Brain (organoid and tissue), 16 donors: ENCODE measurements at places on chromosomes 12 and 14.

DNA sequence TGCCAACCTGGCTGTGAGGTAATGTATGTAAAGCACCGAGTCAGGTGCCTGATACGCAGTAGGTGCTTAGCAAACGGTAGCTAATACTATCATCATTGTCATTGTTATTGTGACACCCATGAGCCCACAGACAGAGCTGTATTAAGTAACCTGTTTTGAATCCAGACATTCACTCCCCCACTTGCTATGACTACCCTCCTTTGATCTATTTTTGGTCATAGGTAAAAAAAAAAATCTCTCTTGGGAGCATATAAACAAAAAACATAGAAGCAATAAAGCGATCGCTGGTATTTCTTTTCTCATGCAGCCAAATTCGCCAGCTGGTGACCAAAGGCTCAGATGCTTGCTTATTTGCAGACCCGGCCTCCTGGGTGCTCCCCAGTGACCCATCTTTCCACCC, 330.2 kb downstream of the DPF3 start:
- DNase-seq, result no peak

GRCh38 chr14:94483071-94483451, 7.1 kb upstream of the SERPINA9 start:
- no peak for DNase-seq

- DNase-seq, result no peak
Measured at GRCh38 chr14:53744857-53745256, 211.8 kb downstream of the BMP4 start.

DNA sequence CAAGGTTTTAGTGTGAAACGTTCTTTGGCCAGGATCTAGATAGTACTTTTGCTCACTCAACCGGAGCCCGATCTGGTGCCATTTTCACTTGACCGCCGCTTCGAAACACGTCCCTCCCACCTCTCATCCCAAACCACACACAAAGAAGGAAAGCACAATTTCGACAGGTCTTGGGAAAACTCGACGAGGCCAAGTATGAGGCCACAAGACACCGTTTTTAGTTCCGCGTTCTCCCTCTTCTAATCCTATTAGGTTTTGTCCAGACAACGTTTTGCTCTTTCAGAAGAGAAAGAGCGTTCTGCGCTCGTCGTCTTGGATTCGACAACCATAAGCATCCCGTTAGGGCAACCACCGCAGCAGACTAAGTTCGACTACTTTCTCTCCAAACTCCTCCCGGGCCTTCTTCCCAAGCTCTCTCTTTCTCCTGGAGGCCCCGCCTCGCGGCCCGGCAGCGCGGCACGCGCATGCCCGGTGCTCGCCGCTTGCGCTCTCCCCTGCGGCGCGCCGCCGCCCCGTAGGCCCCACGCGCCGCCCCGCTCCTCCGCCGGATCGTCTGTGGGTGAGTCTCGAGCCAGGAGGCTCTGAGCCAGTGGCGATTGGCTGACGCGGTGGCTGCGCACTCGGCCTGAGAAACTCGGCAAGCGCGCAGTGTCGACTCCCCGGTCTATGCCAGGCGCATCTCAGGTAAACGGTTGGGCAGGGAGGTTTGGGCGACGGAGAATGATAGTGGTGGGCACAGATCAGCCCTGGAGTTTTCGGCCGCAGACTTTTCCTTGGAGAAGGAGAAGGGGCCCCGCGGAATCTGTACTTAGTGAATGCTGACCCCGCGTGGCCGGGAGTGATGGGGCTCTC, at the start of gene MIPOL1:
MIPOL1 (plus strand) TSS at position 517 of the 852 bp plus-strand sequence. CDS start 49,952 bp downstream, outside the sequence.
- peak; percentile 93 for DNase-seq

- DNase-seq, result no peak
Measured at GRCh38 chr12:100493396-100494012, 19.8 kb downstream of the NR1H4 start.

DNA sequence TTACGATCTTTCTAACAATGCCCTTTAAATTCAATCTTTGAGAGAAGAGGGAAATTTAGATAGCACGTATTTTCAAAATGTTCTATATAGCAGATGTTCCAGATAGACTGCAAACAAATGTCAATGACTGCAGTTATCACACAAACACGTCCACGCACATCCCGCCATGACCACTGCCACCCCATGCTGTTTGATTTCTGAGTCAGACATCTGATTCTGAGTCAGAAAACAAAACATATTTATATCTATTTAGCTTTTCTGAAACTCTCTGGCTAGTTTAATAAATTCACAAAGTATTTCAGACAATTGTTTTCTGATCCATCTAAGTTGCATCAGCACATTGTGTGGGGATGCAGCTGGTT, 105.9 kb upstream of the BCAT1 start:
- no peak for DNase-seq

GRCh38 chr12:88775742-88776151, 195.5 kb upstream of the KITLG start:
- DNase-seq, result no peak

DNA sequence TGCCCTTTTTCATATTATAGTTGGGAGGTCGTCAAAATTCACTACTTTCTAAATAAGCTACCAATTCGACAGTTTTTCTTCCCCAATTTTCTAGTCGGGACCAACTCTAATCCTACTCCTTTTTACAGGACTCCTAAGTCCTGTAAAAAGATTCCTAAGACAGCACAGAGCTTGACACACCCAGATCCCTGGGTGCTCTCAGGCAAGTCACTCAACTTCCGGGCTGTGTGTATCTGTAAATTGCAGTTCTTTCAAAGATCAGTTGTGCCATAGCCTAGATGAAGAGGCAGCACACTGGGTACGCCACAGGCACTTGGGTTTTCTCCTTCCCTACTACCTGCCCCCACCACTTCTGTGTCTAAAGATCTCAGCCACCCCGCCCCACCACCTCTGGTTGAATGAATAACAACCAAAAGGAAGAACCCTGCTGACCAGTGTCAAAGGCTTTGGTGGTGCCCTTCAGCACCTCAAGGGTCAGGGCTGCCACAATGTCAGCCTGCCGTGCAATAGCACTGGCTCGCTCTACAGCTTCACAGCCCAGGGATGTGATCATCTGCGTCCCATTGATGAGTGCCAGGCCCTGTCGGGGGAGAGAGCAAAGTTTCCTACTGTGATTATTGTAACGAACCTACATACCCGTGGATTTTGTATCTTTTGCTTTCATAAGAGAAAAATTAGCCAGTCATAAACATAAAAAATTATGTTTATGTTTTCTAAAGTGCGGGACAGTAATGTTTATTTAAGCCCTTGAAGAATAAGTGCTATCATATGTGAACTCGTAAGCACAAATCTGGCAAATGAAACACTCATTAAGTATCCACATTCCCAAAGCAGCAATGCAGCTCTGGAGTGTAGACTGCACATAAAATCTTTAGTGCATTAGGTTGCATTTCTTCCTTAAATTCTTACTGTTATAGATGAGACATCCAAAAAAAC, 9.2 kb downstream of the HAL start:
- DNase-seq, result no peak

- no peak for DNase-seq
Measured at GRCh38 chr14:24184104-24184970, 4.3 kb downstream of the IPO4 start.

DNA sequence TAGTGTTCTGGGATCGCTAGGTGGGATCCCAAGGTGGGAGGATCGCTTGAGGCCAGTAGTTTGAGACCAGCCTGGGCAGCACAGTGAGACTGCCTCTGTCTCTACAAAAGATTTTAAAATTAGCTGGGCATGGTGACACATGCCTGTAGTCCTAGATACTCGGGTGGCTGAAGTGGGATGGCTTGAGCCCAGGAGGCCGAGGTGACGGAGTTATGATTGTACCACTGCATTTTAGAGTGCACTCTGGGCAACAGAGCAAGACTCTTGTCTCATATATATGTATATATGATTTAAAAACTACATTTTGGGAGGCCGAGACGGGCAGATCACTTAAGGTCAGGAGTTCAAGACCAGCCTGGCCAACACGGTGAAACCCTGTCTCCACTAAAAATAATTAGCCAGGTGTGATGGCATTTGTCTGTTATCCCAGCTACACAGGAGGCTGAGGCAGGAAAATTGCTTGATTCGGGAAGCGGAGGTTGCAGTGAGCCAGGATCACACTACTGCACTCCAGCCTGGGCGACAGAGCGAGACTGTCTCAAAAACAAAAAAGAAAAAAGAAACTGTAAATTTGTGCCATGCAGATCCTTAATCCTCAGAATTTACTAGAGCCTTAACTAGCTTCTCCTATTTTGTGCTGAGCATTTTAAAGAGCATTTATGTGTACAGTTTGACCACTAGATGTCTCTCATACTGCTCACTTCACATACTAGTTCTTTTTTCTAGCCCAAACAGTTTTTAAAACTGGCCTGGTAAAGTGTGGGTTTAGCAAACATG, 114.8 kb downstream of the MON2 start:
- peak; percentile 80 for DNase-seq

- DNase-seq, result peak; percentile 78
Measured at GRCh38 chr12:29843036-29843435, 59.3 kb upstream of the TMTC1 start.

- no peak for DNase-seq
Measured at GRCh38 chr12:61095111-61095510, 1165.1 kb upstream of the USP15 start.

GRCh38 chr12:22289250-22289649, 45.3 kb downstream of the ST8SIA1 start:
- no peak for DNase-seq

GRCh38 chr12:2335513-2335912, 282.7 kb downstream of the CACNA1C start:
- no peak for DNase-seq

DNA sequence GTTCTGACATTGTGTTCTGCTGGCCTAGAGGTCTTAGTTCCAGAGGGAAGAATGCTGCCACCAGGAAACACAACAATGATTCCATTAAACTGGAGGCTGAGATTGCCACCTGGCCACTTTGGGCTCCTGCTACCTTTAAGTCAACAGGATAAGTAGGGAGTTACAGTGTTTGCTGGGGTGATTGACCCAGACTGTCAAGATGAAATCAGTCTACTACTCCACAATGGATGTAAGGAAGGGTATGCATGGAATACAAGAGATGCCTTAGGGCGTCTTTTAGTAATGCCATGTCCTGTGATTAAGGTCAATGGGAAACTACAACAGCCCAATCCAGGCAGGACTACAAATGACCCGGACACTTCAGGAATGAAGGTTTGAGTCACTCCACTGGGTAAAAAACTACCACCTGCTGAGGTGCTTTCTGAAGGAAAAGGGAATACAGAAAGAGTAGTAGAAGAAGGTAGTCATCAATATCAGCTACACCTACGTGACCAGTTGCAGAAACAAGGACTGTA, 852.6 kb downstream of the LRFN5 start:
- DNase-seq, result no peak

DNA sequence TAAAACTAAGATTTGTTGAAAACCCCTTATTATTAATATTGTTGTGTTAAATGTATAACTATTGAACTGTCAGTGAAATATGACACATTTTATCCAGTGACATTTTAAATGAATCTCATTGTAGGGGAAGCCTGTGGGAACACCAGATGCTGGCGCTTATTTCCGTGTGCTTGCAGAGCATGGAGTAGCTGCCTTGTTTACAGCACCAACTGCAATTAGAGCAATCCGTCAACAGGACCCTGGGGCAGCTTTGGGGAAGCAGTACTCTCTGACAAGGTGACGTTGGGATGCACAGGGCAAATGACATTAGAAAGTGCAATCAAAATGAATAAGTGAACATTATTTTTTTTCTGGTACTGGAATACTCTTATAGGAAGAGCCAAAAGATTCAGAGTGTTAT, 96.8 kb downstream of the ACSS3 start:
- DNase-seq, result peak; percentile 53

GRCh38 chr14:59265808-59266207, 77.3 kb downstream of the DAAM1 start:
- no peak for DNase-seq

DNA sequence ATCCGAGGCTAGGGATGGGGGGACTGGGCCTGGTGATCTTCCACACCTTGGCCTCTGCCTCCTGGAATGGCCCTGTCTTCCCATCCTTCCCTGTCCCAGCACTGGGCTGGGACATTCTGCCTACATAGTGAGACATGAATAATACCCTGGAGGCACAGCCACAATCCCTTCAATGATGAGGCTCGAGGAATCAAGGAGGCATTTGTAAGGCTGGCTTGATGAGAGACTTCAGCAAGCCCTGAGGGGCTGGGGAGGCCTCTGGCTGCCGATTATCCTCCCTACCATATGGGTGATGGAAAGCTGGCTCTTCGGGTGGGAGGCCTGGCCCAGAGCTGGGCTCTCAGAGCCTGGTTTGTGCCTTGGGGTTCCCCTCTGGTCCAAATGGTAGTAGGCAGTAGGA, 92.5 kb downstream of the CALM1 start:
- DNase-seq, result no peak

DNA sequence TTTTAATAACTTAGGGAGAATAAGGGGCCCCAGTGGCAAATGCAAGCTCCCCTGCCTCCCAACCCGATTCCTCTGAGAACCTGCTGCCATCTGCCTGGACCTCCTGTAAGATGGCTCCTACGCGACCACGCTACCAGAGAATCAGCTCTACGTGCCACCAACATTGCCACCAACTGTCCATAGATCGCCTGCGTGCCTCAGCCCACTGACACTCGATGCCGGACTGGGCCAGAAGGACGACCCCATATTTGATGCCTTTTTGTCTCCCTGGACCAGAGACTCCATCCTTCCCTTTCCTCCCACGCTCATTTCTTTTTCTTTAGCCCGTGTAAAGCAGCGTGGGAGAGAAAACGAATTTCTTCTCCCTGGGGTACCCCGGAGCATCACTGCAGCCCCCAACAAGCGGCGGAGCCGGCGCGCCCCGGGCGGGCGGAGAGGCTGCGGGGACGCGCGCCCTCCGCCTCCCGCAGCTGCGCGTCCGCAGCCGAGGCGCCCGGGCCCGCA, 565 bp upstream of the KLHL42 start:
- peak; percentile 72 for DNase-seq

GRCh38 chr12:88471331-88472045, 108.8 kb downstream of the KITLG start:
- peak; percentile 71 for DNase-seq

DNA sequence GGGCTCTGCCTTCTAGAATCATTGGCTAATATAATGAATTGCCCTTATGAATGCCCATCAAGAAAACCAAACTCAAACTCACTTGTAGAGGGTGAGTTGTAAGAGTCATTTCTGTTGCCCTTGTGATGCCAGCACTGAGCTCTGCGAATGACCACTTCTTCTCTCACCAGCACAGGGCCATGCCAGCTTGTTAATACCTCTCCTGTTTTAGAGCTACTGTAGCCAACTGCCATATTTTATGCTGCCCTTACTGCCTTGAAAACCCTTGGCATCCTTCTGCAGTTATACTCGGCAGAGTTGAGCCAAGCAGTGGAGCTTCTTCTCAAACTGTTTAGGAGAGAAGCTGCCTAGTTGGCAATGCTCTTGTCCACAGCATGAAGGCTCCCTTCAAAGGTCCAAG, 8.1 kb downstream of the KRT75 start:
- no peak for DNase-seq
